NCI-H1048 (cell line): ENCODE measurements at places on chromosomes 5 and 9.

DNA sequence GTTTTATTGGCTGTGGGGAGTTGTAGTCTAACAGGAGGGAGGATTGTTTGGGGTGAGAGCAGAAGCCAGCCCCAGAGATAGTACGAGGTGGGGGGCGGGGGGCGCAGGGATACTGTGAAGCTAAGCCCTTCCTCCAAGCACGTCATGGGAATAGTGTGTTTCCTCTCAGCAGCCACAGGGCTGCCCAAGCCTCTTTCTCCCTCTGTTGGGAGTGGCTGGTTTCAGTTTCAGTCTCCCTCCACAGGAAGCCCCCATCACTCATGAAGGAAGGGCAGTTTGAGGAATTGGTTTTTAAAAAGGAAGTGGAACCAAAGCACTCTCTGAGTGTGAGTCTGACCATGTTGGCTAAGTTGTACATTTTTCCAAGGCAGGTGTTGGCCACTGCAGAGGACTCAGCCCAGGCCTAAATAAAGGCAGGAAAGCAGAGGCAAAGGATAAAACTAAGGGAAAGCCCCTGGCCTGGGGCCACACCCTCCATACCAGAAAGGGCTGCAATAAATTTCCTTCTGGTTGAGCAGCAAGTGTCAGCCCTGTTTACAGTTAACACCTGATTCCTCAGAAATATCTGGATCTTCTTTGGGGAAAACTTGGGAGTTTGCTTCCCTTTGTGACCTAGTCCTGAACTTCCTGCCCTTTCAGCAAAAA lies 3.2 kb downstream of the RAB24 start:
- DNase-seq = no peak

DNA sequence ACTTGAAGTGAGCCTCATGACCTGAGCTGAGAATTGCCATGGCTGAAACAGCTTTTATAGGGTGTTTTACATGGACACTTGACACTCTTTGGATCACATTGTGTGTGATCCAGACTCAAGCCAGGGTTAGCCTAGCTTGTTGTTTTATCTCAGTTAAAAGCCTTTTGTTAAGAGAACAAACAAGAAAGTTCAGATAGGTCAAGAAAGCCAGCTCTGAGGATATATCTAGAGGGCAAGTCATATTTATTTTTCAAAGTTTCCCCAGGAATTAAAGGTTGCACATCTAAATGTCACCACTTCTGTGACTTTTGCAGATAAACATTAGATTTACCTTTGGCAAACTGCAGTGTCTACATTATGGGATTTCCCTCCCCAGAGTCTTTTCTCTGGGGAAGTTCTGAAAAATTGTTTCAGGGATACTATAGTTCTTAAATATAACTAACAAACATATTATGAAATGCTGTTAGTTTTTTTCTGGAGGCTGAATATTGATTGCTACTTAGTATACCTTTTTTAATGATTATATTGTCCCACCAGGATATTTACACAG lies 134.5 kb downstream of the C9orf152 start:
- DNase-seq = no peak

GRCh38 chr5:54539001-54539400 lies 21.4 kb downstream of the SNX18 start:
- no peak for DNase-seq

DNA sequence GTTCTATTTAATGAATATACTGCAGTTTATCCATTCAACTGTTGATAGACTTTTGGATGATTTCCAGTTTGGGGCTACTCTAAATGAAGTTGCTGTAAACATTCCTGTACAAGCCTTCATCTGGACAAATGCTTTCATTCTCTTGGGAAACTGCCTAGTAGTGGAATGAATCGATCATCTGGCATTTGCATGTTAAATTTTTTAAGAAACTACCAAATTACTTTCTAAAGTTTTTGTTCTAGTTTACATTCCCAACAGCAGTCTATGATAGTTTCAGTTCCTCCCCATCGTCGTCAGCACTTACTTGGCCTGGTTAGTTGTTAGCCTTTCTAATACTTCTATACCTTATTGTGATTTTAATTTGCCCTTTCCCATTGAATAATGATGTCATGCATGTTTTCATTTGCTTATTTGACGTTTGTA lies 306.3 kb downstream of the FER start:
- no peak for DNase-seq

DNA sequence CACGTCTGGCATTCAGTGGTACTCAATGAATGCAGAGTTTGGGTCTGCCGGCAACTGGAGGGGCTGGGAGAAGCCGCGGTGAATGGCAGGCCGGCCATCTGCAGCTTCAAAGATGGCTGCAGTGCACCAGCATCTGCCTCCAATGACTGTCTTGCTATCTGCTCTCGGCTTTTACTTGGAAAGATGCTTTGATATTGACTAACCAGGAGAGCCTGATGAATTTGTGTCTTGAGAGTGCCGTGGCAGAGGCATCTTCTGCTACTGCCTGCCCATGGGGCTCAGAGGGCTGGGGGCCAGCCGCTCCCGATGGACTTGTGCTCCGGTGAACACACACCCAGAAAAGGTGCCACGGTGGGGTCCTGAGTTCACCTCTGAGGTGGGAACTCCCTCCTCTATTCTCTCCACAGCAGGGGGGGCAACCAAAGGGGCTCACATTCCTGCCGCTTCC lies 164.5 kb downstream of the COL23A1 start:
- DNase-seq = no peak

DNA sequence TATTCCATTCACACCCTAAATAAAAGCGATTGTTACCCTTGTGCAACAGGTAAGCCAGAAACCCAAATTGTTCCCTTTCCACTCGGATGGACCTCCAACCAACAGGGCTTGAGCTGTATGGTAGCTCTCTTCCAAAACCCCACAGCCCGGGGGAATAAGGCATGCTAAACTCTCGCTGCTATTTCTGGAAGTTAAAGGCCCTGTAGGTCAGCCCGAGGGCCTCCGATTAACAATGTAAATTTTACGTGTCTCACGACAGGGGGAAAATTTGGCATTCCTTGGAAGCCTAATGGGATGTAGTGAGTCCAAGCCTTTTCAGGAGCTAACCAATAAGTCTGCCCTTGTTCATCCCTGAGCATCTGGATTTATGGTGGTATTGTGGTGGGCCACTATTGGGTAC lies 26.0 kb downstream of the CNOT8 start:
- DNase-seq = no peak

DNA sequence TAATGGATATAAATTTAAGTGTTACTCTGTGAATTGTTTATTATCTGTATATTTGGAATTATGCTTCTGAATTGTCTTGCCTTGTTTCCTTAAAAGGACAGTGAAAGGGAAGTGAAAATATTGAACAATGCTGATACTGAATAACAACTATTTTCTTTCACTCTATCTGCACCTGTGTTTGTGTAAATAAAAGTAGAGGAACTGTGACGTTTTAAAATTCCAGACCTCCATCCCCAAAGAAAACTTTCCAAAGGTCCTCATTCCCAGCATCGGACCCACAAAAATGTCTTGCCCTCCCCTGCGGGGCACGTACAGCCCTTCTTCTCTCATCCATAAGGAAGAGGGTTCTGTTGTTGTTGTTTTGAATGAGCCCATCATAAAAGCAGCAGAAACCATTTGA lies 100.0 kb downstream of the NLN start:
- DNase-seq = no peak

DNA sequence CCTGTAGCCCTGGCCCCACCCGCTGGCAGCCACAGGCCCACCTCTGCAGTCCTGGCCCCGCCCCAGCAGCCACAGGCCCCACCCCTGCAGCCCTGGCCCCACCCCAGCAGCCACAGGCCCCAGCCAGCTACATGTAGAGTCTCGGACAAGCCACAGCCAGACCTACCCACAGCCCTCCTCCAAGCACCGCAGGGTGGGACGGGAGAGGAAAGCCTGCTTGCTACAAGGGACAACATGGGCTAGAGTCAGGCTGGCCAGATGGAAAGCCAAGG lies 49.5 kb upstream of the SARDH start:
- no peak for DNase-seq

GRCh38 chr9:94018628-94019027 lies 63.5 kb upstream of the BARX1 start:
- DNase-seq = no peak

DNA sequence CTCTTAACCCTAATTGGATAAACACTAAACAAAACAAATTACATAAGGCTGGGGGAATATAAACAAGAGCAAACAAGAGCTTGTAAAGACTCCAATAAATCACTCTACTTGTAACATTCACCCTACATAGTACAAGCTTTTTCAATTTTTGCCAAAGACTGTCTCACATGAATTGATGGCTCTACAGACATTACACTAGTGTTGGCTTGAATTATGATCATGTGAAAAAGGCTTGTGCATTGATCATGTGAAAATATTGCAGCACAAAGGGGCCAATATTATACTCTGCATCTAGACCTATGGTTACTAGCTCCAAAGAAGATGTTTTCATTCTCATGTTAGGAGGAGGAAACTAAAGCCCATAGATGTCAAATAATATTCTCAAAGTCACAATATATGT lies 212.6 kb downstream of the MCTP1 start:
- DNase-seq = no peak

DNA sequence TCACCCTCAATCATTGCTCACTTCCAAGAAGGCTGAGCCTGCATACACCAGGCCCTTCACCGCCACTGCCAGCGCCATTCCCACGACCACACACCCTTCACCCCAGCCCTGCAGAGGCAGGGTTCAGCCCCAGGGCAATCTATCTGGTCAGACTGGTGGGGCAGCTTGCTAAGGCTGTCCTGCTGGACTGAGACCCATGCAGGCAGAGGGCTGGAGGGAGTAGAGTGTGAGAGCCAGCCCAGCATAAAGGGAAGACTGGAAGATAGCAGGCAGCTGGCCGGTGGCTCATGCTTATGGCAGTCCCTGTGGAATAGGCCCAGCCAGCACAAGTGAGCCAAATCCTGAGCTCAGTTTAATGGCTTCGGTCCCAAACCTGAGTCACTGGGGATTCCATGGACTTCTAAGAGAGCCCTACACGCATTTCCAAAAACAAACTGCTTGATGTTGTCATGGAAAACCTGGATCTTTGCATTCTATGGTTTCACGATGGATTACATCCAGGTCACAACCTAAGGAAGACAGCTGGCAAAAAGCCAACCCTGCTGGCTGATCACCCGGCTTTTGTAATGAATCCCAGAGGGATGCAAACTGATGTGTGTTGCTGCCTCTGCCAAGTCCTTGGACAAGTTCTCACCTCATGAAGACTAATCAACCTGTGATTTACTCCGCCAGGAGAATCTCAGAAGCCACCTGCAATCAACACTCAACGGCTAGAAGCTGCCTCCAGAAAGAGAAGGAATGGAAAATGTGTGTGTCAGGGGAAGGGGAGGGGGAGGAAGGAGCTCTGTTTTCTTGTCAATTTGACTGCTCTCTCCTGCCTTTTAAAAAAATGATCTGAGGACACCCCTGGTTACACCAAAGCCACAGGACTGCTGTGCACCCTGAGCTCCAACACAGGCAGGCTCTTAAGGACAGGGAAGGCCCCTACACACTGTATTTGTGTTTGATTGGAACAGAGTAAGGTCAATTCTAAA lies 143.6 kb downstream of the LHFPL2 start:
- DNase-seq = no peak

DNA sequence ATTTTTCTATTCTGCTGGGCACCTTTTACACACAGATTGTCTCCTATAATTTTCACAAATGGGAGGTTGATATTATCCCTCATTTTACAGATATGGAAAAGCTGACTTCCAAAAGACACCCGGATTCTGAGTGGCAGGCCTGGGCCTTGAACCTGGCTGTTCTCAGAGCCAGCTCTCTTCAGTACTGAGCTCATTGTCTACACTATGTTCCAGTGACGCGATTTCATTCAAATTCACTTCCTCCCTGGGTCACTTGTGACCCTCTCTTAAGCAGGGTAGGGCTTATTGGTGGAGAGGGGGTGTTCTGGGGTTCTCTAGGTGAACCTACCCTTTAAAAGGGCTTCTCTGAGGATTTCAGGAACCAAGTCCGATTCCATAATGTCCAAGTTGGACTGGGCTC lies 70.2 kb downstream of the ANKRD33B start:
- no peak for DNase-seq

DNA sequence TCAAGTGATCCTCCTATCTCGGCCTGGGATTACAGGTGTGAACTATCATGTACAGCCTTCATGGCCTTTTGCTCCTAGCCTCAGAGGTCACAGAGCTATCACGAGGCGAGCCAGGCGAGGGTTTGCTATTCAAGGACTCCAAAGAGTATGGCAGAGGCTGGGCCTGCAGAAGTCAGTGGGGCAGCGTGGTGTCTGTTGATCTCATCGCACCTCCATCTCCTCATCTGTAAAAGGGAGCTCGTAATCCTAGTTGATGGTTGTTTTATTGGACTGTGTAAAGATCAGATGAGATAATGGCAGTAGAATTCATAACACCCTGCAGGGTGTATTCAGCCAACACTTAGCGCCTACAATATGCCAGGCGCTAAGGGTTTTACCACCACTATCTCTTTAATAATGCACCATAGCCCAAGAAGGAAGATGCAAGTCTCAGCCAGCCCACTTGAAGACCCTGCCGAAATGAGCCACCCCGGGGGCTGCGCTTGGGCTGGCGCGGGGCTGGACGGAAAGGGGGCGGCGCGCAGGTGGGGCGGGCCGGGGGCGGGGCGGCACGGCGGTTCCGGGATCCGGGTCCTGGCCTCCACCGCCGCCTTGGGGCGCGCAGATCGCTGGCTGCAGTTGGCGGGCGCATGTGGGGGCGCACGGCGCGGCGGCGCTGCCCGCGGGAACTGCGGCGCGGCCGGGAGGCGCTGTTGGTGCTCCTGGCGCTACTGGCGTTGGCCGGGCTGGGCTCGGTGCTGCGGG lies at the start of gene GALNT12:
Gene GALNT12, plus strand, starts transcription at position 601 of the 744 bp plus-strand sequence. Its CDS starts 29 bp downstream, at position 630.
- DNase-seq = no peak

DNA sequence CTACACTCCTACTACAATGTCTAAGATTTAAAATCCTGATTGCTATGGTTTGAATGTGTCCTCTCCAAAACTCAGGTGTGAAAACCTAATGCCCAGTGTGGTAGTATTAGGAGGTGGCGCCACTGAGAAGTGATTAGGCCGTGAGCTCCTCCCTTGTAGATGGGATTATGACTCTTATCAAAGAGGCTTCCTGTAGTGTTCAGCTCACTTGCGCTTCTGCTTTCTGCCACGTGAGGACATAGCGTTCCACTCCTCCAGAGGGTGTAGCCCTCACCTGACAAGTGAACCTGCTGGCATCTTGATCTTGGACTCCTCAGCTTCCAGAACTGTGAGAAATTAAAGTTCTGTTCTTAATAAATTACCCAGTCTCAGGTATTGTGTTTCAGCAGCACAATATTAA lies 33.0 kb upstream of the WHRN start:
- DNase-seq = no peak

- no peak for DNase-seq
These were observed 158.4 kb downstream of the CPLANE1 start for GRCh38 chr5:37090781-37091180.

- DNase-seq = no peak
These were observed 283.6 kb downstream of the NR3C1 start for GRCh38 chr5:143119881-143120341.

DNA sequence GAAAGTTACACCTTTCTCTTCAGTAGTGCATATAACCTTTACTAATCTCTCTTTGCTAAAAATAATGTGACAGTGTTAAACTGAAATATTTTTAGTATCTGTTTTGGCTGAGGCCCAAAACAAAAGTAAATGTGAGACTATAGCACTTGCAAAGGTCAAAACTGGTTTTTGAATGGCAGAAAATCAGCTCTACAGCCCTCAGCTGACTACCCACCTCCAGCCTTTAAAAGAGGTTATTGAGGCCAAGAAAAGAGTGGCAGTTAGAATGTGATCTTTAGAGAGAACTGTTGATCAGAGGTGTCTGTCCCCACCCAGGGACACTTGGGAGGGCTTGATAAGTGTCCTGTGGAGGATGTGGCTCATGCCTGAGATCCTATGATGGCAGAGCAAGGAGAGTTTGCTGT lies 30.9 kb downstream of the PRKACG start:
- DNase-seq = no peak
